ENCODE measurements at places on chromosomes 5 and 9.

- no peak for DNase-seq
Observed at GRCh38 chr9:120289990-120290975, 289.7 kb downstream of the CDK5RAP2 start.

- no peak for DNase-seq
Observed at GRCh38 chr9:70120834-70121510, 77.3 kb downstream of the MAMDC2 start.

DNA sequence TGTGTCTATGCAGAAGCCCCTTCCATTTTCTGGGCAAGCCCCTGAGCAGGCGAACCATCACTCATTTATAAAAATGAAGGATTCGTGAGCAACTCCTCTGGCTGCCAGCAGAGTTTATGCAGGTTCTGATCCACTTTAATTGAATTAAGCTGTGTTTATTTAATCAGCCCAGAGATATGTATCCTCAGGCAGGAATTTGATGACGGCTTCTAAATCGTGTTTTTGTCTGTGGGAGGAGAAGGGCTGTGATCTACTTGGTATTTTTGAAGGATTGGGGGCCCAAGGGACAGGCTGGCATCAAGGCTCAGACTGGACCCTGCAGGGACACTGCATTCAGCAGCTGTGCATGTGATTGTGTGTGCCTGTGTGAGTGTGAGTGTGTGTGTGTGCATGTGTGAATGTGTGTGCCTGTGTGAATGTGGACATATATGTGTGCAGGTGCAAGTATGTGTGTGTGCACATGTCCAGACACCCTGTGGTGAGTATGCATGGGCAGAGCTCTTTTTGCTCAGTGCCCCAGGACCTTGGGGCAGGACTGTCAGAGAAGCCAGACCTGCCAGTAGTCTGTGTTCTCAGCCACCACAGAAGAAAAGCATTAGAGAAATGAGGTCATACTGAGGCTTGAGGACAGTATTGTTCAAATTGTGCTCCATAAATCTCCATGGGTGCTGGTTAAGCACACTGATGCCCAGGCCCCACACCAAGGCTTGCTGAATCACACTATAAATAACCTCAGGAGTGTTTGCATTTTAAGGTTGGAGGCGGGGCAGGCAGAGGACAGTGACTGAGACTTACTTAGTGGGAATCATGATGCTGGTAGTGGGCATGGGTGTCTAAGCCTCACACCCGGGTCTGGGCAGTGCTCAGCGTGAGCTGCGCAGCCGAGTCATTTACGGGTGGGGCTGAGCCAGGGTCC is 164.0 kb downstream of the CARTPT start:
- DNase-seq, result no peak

- no peak for DNase-seq
Observed at GRCh38 chr5:88539693-88540365, 271.2 kb upstream of the TMEM161B start.

DNA sequence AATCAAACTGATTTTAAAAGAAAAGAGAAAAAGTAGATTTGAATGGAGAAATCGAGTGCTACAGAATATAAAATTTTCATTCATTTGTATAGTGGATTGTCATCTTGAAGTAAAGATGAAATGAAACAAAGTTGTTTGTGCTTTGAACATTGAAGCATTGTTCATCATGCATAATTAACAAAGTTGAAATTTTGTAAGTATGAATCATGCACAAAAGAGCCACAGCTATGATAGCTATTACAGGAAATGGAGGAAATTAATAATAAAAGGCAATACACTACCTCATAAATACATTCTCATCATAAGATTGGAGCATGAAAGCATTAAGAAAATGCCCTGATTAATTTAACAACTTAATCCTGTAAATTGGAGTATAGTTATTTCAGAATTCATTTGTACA is 153.4 kb upstream of the TLX3 start:
- DNase-seq, result no peak

DNA sequence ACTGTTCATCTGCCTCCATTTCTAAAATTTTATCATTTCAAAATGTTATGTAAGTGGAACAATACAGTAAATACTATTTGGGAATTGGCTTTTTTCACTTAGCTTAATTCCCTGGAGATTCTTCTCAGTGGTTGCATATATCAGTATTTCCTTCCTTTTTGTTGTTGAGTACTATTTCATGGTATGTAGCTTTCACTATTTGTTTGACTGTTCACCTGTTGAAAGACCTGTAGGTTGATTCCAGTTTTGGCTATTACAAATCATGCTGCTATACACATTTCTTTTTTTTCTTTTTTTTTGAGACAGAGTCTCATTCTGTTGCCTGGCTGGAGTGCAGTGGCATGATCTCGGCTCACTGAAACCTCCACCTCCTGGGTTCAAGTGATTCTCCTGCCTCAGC is 33.0 kb upstream of the PWWP2A start:
- DNase-seq, result no peak

- DNase-seq, result no peak
Observed at GRCh38 chr9:38278931-38279679, 113.4 kb upstream of the ALDH1B1 start.

- DNase-seq, result no peak
Observed at GRCh38 chr5:151667083-151667482, 19.6 kb downstream of the SPARC start.

DNA sequence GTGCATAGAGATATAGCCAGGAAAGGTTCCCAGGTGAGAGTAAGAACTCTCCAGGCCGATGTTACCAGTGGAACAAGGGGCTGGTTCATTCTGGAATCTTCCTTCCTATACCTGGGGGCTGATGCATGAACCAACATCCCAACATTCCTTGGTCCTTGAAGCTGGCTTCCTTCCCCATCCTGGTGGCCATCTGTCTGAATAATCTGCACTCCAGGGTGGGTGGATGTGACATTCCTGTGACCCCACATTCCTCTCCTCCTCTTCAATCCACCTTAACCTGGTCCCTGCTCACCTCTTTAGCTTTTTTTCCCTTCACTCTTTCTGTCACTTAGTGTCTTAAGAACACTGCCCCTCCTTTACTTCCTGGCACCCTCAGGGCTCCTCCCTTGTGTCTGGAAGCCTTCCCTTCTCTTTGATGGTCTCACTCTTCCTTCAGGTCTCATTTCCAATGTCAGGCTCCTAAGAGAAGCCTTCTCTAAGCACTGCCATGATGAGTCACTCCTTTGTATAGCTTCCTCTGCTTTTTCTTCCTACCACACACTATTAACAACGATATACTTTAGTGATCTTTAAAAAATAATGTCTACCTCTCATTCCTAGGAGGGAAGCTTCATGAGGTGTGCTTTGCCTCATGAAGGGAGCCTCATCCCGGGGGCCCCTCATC is 80.3 kb downstream of the BOD1 start:
- no peak for DNase-seq

Data from activated T-cell treated with anti-CD3 and anti-CD28 coated beads for 24 hours (primary cell).